ENCODE measurements at places on chromosomes 11 and 22.

DNA sequence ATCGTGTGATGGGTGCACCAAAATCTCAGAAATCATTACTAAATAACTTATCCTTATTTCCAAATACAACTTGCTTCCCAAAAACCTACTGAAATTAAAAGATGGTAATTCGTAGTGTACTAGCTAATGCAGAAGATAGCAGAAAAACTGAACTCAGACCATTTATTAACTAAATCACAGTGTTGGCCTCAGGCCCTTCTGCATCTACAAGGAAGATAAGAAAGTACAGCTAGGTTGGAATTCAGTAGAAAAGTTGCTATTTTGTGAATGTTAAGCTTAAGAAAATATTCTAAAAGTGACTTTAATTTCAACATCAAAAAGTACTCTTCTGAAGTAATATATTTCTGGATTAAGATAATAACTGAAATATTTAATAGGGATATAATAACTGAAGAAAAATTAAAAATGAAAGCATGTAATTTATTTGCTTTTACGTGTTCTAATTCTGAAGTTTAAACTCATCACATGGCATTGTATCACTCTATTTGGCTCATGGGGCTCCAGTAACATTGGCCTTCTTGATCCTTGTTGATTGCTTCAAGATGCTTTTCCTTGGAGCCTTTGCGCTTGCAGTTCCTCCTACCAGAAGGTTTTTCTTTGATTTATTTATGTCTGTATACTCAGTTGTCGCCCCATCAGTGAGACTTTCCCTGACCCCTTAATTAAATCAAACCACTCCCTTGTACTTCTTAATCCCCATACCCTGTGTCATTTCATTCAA, 847.9 kb upstream of the ANO3 start:
- no peak for DNase-seq

GRCh38 chr11:100932474-100933100, 197.0 kb downstream of the PGR start:
- no peak for DNase-seq

- no peak for DNase-seq
These were observed 95.0 kb downstream of the CADM1 start for GRCh38 chr11:115409116-115409670.

GRCh38 chr11:22006901-22007300, 186.0 kb upstream of the ANO5 start:
- DNase-seq, result no peak

DNA sequence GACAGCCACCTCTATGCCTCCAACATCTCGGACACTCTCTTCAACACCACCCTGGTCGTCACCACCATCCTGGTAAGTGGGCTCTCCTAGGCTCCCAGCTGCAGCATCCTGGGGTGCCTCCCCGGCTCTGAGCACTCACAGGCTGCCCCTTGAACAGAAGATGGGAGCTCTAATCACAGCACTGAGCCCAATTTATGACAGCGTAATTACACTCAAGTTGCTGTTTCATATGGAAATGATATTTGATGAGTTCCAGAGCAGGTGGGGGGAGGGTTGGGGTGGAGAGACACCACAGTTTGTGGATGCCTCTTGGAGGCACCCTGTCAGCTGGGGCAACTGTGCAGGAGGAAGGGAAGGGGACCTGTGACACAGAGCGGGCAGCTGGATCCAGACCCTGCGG, 125.3 kb upstream of the TBCEL start:
- DNase-seq, result no peak

- DNase-seq, result no peak
These were observed 611.7 kb downstream of the NTM start for GRCh38 chr11:131982154-131982553.

DNA sequence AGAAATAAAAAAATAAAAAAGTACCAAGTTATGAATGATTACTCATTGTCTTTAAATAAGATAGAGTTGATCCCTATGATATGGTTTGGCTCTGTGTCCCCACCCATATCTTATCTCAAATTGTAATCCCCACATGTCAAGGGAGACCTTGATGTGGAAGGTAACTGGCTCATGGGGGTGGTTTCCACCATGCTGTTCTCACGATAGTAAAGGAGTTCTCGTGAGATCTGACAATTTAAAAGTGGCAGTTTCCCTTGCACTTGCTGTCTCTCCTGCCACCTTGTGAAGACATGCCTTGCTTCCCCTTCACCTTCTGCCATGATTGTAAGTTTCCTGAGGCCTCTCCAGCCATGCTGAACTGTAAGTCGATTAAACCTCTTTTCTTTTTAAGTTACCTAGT, 18.8 kb downstream of the QSER1 start:
- DNase-seq, result no peak

GRCh38 chr11:66448523-66448922, 9.9 kb upstream of the MRPL11 start:
- DNase-seq, result no peak

- DNase-seq, result no peak
These were observed 3.6 kb downstream of the CHADL start for GRCh38 chr22:41237036-41237706.

DNA sequence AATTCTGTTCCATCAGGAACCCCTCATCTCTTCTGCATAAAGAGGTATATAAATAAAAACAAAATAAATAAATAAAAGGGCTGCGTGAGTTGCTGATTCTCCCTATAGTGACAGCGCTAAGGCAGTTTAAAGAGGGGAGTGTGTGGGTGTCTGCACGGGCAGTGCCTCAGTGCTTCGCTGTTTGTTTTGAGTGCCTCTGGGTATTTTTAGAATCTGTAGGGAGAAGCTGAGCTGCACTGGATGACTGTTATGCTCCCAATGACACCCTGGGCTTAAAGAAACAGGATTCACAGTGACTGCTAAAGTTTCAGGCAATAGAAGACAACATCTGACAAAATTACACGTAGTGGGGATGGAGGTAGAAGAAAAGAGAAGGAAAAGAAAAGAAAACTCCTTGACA, 38.8 kb downstream of the SLC1A2 start:
- no peak for DNase-seq

GRCh38 chr11:96168623-96169022, 174.4 kb downstream of the MAML2 start:
- no peak for DNase-seq
